Stimulated activated CD4-positive, alpha-beta T cell treated with anti-CD3 and anti-CD28 coated beads, Interleukin-2, amount 100 ng/mL, for 48 hours (primary cell): ENCODE measurements at places on chromosomes 7 and 10.

GRCh38 chr10:29542723-29543122, 92.0 kb downstream of the SVIL start:
- DNase-seq: no peak

DNA sequence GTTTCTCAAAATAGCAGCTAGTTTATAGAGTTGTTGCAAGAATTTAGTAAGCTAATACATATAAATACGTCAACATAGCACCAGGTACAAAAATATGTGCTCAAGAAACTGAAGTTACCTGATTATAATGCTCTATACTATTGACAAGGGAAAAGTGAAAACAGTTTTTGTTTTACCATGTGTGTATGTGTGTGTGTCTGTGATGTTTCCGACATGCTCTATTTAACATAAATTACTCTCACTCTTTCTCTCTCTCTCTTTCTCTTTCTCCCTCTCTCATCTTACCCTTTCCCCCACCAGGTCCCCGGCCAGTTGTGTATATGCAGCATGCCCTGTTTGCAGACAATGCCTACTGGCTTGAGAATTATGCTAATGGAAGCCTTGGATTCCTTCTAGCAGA, 4.3 kb downstream of the LIPN start:
- no peak for DNase-seq

DNA sequence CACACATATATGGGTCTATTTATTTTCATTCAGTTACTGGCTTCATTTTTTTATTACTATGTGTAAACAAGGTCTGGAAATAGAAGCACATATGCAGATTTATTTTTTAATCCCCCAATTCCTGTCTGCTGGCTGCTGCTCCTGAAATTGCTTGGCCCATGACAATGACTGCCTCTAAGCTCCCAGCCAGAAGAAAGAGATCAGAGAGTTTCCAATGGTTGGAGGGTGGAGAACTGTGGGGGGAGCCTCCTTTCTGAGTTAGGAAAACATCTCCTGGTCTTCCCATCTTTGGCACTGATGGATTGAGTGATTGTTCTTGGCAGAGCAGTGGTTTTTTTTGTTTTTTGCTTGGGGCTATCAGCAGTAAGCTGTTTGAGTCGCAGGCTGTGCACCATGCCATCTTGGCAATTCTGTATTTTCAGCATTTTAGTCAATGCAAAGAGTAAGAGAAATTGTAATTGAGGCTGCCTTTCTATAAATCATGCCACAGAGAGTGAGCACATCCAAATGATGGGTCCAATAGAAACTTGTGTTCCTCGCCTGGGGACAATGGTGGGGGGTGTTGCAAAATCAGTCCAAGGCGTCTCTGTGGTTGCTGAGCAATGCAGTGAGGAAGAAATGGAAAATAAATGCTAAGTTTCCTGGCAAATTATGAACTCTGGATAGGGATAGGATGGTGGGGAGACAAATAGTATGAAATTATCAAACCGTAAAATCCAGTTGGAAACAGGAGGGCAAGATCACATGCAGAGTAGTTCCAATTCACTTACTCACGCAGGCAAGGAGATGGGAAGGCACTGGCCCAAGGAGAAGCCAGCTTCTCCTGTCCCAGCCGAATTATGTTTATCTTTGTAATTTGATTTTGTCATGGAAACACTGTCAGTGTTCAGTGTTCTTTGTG, 382.4 kb downstream of the SORCS3 start:
- no peak for DNase-seq

- no peak for DNase-seq
These were observed 74.5 kb downstream of the COBL start for GRCh38 chr7:51242007-51242691.

GRCh38 chr10:51178634-51179033, 104.3 kb downstream of the PRKG1 start:
- DNase-seq: no peak

DNA sequence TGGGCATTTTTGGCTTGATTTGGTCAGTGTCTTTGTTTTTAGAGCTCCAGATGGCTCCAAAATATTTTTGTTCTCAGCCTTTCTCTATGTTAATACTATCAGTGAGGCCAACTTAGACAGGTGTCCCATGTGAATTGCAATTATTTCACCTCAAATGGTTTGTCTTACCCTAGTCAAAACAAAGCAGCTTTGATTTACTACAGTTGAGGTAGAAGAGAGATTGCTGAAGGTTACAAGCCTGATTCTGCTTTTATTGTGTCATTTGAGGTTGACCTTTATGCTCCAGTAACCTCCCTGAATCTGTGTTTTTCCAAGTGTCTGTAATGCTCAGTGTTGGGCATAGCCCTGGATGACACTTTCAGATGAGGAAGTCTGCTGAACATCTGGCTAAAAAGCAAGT, 882.9 kb downstream of the NRG3 start:
- no peak for DNase-seq

GRCh38 chr10:11387551-11388222, 223.8 kb downstream of the USP6NL start:
- DNase-seq: no peak

DNA sequence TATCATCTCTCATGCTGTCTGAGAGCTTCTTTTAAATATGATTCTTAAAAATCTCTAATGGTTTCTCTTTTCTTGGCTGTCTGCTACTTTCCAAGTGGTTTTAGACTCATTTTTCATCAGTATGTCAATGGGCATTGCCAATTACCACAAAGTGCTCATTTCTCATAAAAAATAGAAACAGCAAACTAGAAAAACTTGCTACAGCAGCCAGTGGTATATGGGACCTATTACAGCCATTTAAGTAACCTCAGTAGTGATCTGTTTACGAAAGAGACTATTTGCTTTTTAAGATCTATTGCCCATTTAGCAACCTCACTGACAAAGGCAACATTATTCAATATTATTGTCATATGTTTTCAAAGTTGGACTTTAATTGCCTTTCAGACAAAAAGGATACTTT, 207.1 kb upstream of the RHOBTB1 start:
- no peak for DNase-seq

DNA sequence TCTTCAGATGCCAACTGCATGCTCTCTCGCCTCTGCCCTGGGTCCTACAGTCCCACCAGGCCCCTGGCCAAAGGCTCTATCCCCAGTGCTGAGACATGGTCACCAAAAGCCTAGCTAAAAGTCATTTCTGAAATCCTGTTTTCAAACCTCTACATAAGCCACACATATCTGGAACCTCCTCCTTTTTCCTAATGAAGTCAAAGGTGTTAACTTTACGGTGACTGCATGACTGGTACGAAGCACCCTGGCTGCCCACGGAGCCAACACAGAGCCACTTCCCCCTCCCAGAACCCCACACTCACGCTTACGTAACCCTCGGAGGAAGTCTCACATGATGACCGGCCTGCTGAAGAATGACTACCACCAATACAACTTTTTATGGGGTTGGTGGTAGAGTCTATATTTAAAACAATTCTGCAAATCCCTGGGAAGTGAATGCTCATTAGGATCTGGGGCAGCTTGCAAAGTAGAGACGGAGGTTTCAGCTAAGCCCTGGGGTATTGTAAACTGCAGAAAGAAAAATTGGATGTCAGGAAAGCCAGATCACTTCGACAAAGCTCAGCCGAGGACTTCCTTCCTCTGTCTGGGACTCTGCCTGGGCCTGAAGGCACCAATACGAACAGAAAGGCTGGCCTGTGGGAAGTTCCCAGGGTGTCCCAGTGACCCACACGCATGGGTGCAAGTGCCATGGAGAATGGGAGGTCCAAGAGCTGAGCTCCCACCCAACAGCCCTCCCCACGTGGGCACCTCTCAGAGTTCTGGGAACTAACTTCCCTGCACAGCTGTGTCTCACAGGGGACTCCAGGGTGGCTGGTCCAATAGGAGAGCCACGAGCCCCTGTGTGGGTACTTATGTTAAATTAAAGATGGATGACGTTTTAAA, 50.7 kb downstream of the PDGFA start:
- DNase-seq: no peak

DNA sequence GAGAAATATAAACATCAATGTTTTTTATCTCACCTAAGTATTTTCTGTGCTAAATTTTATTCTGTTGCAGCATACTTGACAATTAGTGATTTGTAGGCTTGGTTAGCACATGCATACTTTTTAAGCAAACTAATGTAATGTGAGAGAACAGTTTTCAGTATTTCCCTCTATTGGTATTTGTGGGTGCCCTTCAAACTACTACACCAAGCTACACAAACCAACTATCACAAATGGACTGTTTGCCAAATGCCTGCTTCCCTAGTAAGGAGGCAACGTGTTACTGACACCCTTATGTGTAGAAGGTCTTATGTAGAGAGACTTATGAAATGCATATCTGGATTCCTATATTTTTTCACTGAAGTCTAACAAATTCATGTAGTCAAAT, 98.4 kb upstream of the FZD1 start:
- no peak for DNase-seq

DNA sequence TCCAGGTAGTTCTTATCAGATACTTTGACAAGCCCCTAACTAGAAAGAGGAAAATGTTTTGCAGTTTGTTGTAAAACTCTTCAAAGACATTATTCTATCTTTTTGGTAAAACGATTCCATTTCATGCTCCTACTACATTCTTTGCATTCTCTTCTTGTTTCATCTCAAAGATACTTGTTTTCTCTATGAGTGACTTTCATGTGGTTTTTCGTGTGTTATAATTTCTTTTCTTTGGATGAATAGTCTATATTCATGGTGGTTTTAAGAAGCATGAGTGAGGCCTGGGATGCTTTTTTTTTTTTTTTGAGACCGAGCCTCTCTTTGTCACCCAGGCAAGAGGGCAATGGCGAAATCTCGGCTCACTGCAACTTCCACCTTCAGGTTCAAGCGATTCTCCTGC, 292.5 kb upstream of the LYZL1 start:
- DNase-seq: no peak

DNA sequence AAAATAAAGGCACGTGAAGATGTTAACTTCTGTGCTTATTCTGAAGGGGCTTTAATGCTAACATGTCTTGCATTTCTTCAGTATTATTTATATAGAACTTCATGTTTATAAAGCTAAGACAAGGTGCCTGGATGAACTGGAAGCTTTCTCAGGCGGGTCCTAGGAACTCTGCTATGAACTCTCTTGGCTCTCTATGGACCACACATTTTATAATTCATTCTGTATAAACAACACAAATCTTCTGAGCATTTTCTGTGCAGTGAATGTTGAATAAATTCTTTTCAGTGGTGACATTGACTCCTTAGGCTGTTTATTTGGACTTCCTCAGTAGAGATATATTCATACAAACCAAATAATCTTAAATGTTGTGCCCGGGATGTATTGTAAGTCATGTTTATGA, 79.6 kb downstream of the TRIL start:
- no peak for DNase-seq

GRCh38 chr7:101625031-101625791, 3.9 kb downstream of the MYL10 start:
- DNase-seq: no peak

DNA sequence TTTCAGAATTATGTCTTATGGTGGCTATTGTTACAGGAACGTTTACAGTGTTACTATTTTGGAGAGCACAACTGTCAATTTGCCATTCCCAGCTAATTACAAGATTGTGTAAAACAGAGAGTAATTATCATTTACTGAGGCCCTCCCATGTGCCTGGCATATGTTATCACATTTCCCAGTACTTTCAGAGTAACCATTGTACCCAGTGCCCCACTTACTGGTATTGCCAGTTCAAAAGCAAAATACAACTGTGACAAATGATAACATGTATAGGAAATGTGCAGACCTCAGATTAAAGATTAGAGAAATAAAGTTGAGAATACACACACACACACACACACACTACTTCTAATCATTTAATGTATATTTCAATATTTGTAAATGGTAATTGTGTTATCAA, 572.5 kb downstream of the POM121L12 start:
- DNase-seq: no peak

- no peak for DNase-seq
These were observed 1.4 kb downstream of the ST8SIA6 start for GRCh38 chr10:17453035-17453372.

DNA sequence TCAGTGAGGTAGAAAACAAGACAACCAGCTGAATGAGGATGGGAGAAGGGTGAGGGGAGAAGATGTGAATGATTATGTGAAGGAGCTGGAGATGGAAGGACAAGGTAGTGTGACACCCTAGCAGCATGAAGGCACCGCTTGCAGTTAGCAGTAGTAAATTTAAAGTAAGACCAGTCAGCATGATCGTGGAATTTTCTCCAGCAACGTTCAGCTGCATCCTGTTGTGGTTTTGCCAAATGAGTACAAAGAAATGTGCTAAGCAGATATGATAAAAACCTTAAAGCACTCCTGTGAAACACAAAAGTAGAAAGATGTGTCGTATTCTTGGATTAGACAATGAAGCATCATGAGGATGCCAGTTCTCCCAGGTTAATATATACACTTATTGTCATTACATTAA, 34.1 kb upstream of the IFRD1 start:
- no peak for DNase-seq
